ENCODE measurements at places on chromosomes 3 and 15.

GRCh38 chr3:59429198-59429597 lies 379.4 kb upstream of the CFAP20DC start:
- no peak for DNase-seq
- H3K36me3 ChIP-seq = no peaks in the 10 kb centered on the region
- H3K4me1 ChIP-seq = peaks cover 39% of the 10 kb centered on the region
- no peaks in the 10 kb centered on the region for H3K27me3 ChIP-seq
- no peak overlapping the region for H3K4me3 ChIP-seq

- no peaks in the 10 kb centered on the region for H3K4me1 ChIP-seq
- H3K4me3 ChIP-seq = no peak overlapping the region
- no peaks in the 10 kb centered on the region for H3K36me3 ChIP-seq
- no peaks in the 10 kb centered on the region for H3K27me3 ChIP-seq
- H3K27ac ChIP-seq = no peak overlapping the region
- no peak for DNase-seq
Measured at GRCh38 chr3:79154865-79155264, 612.9 kb downstream of the ROBO1 start.

DNA sequence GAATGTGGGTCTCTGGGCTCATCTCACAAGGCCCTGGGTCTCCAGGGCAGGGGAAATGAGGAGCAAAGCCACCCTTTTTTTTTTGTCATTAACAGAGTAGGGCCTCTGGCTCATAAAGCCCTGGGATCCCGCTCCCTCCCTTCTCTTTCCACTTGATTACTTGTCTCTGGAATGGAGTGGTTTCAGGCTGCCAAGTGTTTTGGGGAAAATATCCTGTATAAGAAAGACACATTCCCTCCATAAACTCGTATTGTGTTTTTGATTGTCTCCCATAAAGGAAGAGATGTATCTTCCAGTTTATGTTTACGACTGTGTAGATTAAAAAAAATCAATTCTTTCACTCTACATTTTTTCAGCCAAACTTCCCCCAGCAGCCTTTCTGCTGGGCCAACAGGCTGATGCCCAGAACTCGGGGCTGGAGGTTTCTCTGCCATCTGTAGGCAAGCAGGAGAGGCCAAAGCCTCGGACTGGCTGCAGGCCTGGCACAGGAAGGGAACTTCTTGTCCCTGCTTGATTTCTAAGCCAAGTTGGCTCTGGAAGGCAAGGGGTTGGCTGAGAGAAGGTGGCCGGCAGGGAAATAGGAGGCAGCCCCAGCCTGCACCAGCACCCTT lies 49.4 kb upstream of the INSYN1 start:
- no peaks in the 10 kb centered on the region for H3K36me3 ChIP-seq
- DNase-seq = no peak
- H3K27ac ChIP-seq = no peak overlapping the region

DNA sequence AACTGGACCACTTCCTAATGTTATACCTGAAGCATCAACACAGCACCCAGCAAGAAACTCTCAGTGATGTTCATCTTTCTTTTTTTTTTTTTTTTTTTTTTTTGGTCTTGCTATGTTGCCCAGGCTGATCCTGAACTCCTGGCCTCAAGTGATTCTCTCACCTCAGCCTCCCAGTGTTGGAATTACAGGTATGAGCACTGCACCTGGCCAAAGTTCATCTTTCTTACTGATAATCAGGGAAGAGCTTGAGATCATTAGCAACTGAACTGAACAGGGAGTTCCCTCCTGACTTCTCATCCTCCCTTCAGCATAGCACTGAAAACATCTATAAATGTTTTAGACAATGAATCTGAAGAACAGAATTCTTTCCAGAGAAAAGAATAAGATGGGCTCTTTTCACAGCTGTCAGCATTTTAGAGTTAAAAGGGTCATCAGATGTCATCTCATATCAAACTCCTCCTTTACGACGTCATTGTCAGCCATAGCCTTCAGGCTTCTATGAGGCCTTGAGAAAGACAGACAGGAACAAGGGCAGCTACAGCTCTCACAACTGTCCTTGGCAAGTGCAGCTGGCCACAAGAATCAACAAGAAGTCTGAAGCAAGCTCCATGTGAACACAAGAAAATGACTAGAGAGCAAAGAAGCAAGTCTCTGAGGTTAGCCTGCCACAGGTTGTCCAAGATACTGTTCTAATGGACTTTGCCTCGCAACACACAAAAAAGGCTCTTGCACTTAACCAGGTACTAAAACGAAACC lies 33.8 kb downstream of the SCAP start:
- peaks cover 13% of the 10 kb centered on the region for H3K4me1 ChIP-seq
- no peak overlapping the region for H3K4me3 ChIP-seq
- H3K27me3 ChIP-seq = no peaks in the 10 kb centered on the region
- peak overlapping the region; percentile 27 for H3K27ac ChIP-seq
- H3K36me3 ChIP-seq = no peaks in the 10 kb centered on the region

- no peaks in the 10 kb centered on the region for H3K36me3 ChIP-seq
- H3K27ac ChIP-seq = no peak overlapping the region
- no peaks in the 10 kb centered on the region for H3K4me1 ChIP-seq
- H3K27me3 ChIP-seq = no peaks in the 10 kb centered on the region
Measured at GRCh38 chr15:26461847-26462608, 310.8 kb downstream of the GABRB3 start.

- H3K4me3 ChIP-seq = no peak overlapping the region
- H3K27me3 ChIP-seq = peaks cover 67% of the 10 kb centered on the region
- DNase-seq = no peak
Measured at GRCh38 chr15:32125595-32125994, 95.3 kb downstream of the CHRNA7 start.

GRCh38 chr15:22839046-22839695 lies 705 bp downstream of the NIPA2 start:
- peaks cover 4% of the 10 kb centered on the region for H3K36me3 ChIP-seq
- DNase-seq = no peak
- H3K27ac ChIP-seq = peak overlapping the region; percentile 93

- H3K4me3 ChIP-seq = peak overlapping the region; percentile 88
- DNase-seq = no peak
- no peaks in the 10 kb centered on the region for H3K27me3 ChIP-seq
- peak overlapping the region; percentile 97 for H3K27ac ChIP-seq
- peaks cover 20% of the 10 kb centered on the region for H3K4me1 ChIP-seq
Measured at GRCh38 chr15:60128000-60128376, 123.9 kb downstream of the FOXB1 start.

- peaks cover 40% of the 10 kb centered on the region for H3K27me3 ChIP-seq
- peaks cover 5% of the 10 kb centered on the region for H3K36me3 ChIP-seq
- H3K27ac ChIP-seq = no peak overlapping the region
- H3K4me3 ChIP-seq = peak overlapping the region; percentile 15
- DNase-seq = no peak
Measured at GRCh38 chr3:184583578-184584451, 22.2 kb downstream of the EPHB3 start.

DNA sequence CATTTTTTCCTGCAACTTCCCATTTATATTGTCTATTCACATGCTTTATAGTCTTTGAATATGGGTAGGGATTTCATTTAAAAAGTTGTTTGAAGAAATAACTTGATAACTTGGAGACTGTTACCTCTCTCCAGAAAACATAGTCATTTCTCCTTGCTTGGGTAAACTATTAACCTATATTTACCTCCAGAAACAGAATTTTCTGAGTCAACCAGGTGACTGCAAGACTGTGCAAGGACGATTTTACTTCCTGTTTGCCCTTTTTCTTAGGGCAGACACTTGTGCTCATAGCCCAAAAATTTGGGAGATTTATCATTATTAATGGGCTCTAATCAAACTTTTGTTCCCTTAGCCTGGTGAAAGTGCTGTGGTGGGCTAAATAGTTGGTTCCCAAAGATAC lies 14.3 kb upstream of the MOBP start:
- peaks cover 2% of the 10 kb centered on the region for H3K36me3 ChIP-seq
- DNase-seq = no peak
- H3K27ac ChIP-seq = no peak overlapping the region
- peaks cover 48% of the 10 kb centered on the region for H3K27me3 ChIP-seq
- H3K4me1 ChIP-seq = no peaks in the 10 kb centered on the region

DNA sequence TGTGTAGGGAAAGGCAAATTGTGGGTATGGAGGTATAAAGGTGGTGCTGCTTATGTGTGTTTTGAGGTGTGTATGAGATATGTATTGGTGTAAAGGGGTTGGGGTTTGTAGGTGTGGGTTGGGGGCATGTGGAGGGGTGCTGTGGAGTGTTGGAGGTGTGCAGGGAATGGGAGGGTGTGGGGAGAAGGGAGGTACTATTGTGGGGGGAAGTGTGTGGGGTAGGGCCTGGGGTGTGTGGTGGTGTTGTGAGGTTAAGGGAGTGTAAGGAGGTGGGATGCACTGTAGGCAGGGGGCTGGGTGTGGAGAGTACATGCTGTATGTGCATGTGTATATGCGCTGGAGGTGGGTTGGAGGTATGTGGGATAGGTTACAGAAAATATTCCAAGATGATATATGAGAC lies 15.7 kb downstream of the CCDC12 start:
- peaks cover 2% of the 10 kb centered on the region for H3K36me3 ChIP-seq
- H3K27me3 ChIP-seq = no peaks in the 10 kb centered on the region
- no peak overlapping the region for H3K4me3 ChIP-seq

DNA sequence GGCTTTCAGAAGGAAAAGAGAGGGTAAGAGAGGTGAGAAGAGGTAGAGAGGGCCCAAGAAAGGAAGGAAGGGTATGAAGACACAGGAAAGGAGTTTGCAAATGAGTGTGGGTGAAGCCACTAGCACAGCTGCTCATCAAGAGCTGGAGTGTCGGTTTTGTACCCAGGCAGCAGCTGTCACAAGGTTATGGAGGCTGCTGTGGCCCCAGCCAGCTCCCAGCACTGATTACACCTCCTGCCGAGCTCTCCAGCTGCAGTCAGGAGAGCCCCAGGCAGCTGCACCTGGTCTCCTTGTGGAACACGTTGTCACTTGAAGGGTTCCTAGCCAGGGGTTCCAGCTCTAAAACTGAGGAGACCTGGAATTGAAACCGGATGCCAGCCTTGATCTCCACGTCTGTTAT lies 60.4 kb upstream of the CHD2 start:
- peak overlapping the region; percentile 47 for H3K27ac ChIP-seq
- H3K4me3 ChIP-seq = peak overlapping the region; percentile 74
- DNase-seq = no peak

DNA sequence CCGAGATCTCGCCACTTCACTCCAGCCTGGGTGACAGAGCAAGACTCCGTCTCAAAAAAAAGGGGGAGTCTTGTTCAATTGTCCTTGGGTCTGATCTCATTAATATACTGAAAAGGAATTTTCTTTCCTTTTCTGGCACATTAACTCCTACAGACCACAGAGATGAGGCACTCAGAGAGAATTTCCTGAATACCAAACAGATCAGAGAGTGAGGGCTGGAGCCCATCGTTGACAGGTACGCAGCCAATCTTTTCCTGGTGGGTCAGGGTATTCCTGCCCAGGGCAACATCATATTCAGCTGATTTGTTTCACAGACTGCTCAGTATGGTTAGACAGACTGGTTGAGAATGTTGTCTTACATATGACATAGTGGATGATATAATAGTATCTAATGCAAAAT lies 82.8 kb upstream of the TNFSF10 start:
- H3K4me3 ChIP-seq = no peak overlapping the region
- peaks cover 9% of the 10 kb centered on the region for H3K27me3 ChIP-seq
- no peaks in the 10 kb centered on the region for H3K4me1 ChIP-seq
- no peaks in the 10 kb centered on the region for H3K36me3 ChIP-seq
- DNase-seq = no peak

GRCh38 chr3:164222197-164222596 lies 856.1 kb downstream of the SI start:
- H3K4me1 ChIP-seq = no peaks in the 10 kb centered on the region
- no peak overlapping the region for H3K27ac ChIP-seq
- no peak overlapping the region for H3K4me3 ChIP-seq
- no peak for DNase-seq

DNA sequence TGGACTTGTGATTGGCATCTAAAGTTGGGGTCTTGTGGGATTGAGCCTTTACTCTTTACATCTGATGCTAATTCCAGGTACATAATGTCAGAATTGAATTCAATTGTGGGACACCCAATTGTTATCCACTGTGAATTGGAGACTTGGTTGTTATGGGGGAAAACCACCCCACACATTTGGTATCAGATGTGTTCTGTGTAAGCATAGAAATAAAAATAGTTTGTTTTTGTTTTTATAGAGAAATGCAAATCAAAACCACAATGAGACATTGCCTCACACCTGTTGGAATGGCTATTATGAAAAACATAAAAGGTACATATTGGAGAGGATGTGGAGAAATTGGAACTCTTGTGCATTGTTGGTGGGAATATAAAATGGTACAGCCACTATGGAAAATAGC lies 58.5 kb downstream of the CPA3 start:
- H3K4me1 ChIP-seq = no peaks in the 10 kb centered on the region
- H3K27me3 ChIP-seq = peaks cover 34% of the 10 kb centered on the region
- no peaks in the 10 kb centered on the region for H3K36me3 ChIP-seq

DNA sequence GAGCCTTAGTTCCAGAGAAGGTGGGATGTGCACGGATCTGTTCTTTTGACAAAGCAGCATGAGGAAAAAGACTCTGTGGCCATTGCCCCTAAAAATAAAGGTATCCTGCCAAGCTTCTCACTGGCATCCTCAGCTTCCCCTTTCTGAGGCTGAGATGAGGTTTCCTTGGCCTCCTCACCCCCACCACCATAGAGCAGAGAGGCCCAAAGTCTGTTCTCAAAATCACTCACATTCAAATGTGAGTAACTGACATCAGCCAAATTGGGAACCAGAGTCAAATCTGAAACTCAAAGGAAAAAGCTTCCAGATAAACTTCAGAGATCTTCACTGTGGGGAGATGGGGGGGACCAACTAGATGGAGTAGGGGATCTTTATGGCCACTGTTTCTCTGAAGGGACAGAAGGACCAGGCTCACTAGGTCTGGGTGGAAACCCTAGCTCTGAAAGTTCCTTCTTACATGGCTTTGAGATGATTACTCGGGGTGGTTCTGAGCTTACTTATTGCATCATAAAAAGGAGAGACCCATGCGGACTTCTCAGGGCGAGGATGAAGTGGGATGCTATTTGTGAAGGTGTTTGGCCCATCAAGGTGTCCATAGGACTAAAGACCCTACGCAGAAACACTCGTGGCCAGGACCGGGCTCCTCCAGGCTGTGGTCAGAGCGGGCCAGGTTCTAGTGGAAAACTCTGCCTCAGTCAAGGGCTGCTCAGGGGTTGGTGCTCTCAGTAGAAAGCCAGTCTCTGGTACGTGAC lies 61.5 kb upstream of the MEF2A start:
- H3K4me1 ChIP-seq = peaks cover under 1% of the 10 kb centered on the region
- DNase-seq = no peak
- no peak overlapping the region for H3K27ac ChIP-seq
- peaks cover 32% of the 10 kb centered on the region for H3K27me3 ChIP-seq

DNA sequence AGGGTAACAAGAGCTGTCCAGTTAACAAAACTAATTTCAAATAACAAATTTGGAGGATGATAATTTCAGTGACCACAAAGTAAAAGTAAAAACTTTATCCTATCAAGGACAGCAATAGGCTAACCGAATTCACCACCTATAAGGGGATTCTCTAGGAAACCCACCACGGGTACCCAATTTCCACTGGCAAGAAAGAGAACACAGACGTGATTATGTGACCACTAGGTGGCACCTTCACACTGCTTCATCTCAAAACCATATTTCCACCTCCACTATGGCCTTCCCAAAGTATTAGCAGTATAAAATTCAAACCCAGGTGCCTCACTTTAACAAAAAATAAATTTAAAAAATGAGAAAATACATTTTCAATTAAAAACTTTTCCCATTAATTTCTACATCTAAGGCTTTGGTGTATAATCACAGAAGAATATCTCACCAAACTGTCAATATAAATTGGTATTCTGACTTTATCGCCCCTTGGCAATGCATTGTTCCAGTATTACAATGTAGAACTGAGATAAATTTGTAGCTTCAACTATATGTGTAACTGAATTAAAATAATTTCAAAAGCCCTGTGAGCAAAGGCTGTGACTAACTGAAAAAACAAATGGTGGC lies 96.5 kb downstream of the FSIP1 start:
- H3K36me3 ChIP-seq = no peaks in the 10 kb centered on the region
- no peaks in the 10 kb centered on the region for H3K27me3 ChIP-seq
- H3K4me3 ChIP-seq = no peak overlapping the region
